ENCODE measurements at places on chromosomes 12 and 14.

- no peak for DNase-seq
These were observed 20.1 kb downstream of the GCH1 start for GRCh38 chr14:54882521-54882920.

DNA sequence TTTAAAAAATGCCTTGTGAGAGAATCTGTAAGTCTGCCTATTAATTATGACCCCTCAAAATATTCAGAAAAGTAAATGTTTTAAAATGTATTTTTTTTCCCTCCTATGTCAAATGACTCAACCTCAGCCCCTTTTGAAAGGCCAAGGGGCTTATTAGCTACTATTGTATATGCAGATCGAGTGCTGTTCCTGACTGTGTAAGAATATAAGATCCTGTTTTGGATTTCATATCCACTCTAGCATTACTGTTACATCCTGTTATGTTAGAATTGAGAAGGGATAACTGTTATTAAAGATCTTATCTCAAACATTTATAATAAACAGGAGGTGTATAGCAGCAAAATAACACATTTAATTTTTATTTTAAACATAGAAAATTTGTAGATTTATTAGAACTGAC is 46.6 kb upstream of the TPH2 start:
- DNase-seq = no peak

DNA sequence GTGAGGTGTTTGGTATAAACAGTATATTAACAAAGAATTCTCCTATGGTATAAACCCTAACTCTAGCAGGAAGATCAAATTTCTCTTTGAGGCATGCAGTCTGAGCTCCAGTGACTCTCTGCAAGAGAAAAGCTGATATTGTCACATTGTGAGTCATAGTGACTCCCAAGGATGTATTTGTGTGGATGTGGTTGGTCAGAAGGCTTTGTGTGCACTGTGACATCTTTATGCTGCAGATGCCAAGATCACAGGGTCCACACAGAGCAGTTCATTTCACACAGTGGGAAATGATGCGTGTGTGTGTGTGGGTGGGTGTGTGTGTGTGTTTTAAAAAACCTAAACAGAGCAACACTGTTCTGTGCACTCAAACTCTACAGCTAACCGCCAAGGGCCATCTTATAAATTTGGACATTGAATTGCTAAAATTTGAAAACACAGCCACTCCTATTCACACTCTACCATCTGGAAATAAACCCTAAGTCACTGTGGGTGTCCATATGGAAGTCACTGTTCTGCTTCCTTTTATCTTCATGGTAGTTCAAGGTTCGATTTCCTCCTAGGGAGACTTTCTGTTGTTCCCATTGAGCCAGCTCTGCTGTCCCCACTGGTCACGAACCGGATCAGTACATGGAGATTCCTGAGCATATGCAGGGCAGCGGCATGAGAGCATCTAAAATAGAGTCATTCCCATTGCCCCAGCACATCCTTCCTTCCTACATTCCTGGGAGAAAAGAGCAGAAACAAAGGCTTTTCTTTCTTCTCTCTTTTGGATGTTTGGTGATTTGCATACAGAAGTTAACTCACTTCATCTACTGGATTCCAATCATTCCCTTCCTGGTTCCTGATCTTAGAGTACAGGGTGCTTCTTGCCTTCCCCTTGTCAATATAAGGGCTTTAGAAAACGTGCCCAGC is 727.6 kb downstream of the DIO2 start:
- peak; percentile 74 for DNase-seq

DNA sequence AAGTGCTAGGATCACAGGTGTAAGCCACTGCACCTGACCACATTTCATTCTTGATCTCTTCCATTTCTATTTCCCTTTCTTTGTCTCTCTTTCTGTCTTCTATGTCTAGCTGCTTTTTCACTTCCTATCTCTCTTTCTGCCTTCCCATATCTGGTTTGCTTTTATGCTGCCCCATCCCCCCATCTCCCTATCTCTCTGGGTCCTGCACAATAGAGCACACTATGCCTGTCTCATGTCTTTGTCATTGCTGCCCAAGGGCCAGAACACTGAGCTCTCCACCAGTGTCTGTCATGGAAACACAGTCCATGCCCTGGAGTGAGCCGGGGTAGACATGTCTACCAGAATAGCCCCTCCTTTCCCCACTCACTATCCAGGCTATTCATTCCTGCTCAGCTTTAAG is 12.3 kb upstream of the RARG start:
- no peak for DNase-seq

GRCh38 chr12:93502802-93503623 is 35.7 kb downstream of the MRPL42 start:
- DNase-seq = peak; percentile 56

DNA sequence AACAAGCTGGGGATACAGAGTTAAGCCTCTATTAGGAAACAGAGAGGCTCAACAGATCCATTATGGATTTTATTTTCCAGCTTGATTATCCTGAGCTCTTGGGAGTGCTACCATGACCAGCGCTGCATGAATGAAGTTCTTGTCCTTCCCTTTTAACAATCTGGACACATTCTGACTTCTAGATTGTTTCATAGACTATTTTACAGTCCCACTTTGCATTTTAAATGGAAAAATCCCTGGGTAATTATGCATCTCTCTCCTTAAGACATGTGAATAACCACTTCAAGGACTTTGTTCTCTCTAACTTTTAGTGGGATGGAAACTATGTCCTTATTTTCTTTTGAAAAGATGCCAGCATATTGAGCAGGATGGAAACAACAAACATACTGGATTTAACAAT is 2.0 kb downstream of the CCDC198 start:
- DNase-seq = no peak

DNA sequence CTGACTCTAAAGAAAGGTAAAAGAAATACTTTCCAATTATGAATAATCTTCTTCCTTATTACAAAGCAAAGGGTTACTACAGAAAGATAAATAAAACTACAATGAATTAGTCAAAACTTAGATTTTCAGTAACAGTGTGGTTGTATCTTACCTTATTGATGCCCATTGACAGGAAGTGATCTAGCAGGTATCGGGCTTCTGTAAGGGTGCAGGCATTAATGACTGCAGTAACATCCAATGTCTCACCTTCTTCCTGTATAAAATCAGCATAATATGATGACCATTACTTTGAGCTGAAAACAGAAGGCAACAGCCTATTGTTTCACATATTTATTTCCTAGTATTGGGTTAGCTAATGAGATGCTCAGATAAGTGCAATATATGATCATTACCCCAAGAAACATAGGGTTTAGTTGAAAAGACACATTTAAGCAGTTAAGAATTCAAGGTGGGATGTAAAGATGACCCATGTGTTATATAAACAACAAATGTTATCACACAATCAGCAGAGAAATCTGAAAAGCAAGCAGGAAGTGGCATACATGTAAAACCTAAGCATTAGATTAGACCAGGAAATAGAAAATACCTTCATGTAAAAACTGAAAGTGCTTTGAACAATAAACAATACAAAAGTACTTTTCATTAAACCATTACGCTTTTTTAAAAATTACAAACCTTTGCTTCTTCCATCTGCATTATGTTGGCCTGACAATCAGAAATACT is 111.2 kb downstream of the KIF21A start:
- DNase-seq = no peak

GRCh38 chr14:87055007-87055406 is 938.0 kb downstream of the GALC start:
- no peak for DNase-seq

GRCh38 chr12:62622177-62622576 is 155.6 kb downstream of the MON2 start:
- no peak for DNase-seq

DNA sequence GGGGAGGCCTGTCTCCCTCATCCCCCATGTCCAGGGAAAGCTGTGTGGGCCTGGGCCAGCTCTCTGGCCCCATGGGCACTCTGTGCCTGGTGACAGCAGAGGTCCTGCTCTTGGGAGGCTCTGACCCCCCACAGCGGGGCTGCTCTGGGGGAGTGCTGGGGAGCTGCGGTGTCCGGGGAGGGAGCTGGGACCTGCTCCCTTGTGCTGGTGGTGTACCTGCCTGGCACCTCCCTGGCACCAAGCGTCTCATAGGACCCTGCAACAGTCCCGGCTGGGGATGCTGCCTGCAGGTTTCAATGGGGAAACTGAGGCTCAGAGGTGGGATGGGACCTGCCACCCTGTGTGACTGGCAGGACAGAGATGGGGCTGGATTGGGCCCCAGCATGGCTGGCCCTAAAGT is 111.3 kb downstream of the KIF26A start:
- DNase-seq = no peak

DNA sequence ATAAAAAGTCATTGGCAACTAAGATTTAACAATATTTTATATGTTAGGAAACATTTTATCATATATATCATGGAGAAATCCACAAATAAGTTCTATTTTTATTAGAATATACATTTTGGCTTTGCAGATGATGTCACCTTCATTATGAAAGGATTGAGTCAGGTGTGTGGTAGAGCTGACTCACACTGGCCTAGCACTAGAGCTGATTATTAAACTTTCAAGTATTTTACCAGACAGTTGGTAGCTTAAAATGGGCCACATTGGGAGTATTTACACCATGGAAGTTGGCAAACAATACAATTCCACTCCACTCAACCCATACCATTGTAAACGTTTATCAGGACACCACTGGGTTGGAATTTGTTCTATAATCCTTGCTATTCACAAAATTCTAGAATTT is 1036.6 kb downstream of the TRHDE start:
- no peak for DNase-seq

Measured in astrocyte of the spinal cord (primary cell).